GM13976 (cell line): ENCODE measurements at places on chromosomes 11 and 22.

GRCh38 chr11:69518081-69518950 lies 36.9 kb downstream of the LINC01488 start:
- DNase-seq, result no peak

GRCh38 chr22:18031695-18032454 lies 7.5 kb upstream of the MICAL3 start:
- DNase-seq, result no peak

DNA sequence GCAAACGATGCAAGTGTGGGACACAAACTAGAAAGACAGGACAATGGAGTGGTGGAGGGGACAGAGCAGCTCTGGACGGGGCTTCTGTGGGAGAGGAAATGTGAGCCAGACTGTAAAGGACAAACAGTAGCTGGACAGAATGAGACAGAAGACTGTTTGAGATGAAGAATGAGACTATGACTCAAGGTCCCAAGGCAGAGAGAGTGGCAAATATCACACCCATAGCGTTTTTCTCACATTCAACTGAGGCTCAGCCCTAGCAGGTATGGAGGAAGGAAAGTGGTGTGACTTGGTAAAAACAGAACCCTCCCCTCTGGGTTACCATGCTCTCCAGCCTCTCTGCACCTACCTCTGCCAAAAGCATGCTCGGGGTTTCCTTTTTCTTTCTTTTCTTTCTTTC lies 96.5 kb downstream of the RPL27A start:
- no peak for DNase-seq

DNA sequence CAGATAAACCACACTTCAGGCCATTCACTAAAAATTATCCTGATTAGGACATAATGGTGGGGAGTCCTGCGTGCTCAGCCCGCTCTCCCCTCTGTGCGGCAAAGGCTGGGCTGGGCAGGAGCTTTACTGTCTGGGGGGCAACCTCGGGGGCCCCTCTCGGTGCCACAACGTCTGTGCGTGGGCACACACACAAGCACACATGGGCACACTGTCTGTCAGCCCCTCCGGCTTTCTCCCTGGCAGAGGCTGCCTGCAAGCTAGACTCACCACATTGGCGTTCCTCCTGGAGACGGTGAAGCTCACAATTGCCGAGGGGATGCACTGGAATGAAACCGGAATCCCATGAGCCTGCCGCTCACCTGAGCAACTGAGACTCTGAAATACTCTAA lies 5.2 kb downstream of the MLC1 start:
- DNase-seq, result peak; percentile 20

- DNase-seq, result peak; percentile 19
These were observed 30.7 kb downstream of the SLC22A25 start for GRCh38 chr11:63212742-63213141.

GRCh38 chr22:42881982-42882656 lies 25.0 kb upstream of the ARFGAP3 start:
- no peak for DNase-seq

DNA sequence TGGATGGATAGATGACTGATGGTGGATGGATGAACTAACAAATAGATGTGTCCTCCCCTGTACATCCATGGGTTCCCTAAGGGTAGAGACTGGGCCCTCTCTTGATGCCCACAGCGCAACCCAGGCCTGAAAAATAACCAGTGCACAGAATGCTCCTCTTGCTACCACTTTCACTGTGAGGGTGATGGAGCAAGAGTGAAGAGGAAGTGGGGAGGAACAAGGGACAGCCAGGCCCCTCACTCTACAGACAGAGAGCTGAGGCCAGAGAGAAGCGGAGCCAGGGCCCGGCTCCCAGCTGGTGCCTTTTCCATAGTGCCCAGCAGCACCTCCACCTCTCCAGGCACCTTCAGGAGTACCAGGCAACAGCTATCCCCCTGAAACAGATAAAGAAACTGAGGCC lies 67.7 kb downstream of the THAP12 start:
- no peak for DNase-seq

DNA sequence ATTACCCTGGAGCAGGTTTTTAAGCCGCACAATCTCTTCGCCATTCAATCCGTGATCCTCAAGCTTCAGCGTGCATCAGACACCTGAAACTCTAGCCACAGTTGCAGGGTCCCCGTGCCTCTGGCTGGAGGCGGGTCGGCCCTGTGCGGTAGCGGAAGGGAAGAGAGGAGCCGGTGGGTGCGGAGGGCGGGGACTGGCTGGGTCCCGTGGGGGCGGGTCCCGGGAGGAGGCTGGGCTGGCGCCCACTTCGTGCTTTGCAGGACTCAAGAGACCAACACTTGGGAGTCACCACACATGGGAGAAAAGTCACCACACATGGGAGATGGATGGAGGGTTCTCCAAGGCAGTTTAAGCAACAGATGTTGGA lies 772 bp downstream of the C22orf15 start:
- peak; percentile 64 for DNase-seq

DNA sequence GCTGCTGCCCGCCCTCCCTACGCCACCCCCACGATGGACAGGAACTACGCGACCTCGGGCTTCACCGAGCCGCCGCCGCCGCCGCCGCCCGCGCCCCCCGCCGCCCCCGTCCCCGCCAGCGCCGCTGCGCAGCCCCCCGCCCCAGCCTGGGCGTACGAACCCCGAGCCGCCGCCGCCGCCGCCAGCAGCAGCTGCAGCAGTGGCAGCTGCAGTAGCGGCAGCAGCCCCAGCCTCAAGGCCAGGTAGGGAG lies 407 bp downstream of the QSER1 start:
- no peak for DNase-seq

DNA sequence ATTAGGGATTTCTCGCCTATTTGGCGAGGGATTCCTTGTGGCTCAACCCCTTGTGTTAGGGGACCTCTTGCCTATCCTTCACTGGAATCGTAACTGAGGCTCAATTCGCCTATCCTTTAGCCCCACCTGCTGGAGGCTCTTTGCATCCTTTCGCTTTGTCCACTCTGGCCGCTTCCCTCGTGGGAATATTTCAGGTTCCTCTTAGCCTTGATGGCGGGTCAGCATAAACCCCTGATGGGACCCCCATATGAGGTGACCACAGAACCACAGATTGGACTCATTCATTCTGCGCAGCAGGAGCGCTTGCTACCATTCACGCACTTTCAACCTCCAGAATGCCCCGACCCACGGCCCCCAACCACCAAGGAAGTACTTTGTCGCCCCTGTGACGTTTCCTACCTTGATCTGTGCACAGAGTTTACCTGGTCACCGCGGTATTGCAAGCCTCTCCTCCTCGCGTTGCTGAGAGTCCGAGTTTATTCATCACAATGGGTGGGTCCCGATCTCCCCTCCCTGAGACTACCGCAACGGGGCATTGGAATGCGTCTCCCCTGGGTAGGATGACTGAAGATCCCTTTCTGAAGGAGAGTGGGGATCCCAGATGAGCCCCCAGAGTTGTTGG lies at the start of gene OR52N2:
TSS of gene OR52N2 (plus strand) at position 425 of the 622 bp plus-strand sequence. CDS start 11,412 bp downstream, outside the sequence.
- peak; percentile 26 for DNase-seq

DNA sequence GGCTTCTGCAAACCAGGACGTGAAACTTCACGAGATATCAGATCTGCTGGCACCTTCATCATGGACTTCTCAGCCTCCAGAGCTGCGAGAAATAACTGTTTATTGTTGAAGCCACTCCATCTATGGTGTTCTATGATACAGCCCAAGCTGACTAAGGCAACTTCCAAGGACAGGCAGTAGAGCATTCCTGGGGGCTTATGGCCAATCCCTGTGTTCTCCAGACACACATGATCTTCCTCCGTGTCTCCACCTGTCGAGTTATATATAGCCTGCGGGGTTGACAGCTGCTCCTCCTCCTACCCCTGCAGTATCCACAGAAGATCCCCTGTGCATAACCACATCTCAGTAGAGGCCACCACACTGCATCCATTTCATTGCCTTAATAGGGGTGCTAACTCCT lies 11.0 kb downstream of the TP53AIP1 start:
- DNase-seq, result no peak

DNA sequence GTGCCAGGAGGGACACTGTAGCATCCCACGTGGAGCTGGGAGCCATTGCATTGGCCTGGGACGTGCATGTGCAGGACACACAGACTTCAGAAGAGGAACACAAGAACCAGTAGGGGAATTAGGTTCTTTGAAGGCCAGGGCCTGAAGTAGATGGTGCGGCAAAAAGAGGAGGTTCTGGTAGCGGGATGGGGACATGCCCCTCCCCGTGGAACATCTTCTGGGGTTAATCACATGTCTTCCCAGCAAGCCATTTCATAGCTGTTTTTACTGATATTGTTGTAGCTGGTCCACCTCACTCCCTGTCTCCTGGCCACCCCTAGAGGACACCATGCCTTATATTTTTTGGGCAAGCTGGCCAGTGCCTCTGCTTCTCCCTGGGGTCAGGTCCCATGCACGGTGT lies 74.3 kb downstream of the SCN3B start:
- no peak for DNase-seq

GRCh38 chr11:20031155-20032001 lies 128.9 kb downstream of the DBX1 start:
- no peak for DNase-seq

GRCh38 chr11:34637303-34637702 lies 16.4 kb downstream of the EHF start:
- DNase-seq, result no peak

DNA sequence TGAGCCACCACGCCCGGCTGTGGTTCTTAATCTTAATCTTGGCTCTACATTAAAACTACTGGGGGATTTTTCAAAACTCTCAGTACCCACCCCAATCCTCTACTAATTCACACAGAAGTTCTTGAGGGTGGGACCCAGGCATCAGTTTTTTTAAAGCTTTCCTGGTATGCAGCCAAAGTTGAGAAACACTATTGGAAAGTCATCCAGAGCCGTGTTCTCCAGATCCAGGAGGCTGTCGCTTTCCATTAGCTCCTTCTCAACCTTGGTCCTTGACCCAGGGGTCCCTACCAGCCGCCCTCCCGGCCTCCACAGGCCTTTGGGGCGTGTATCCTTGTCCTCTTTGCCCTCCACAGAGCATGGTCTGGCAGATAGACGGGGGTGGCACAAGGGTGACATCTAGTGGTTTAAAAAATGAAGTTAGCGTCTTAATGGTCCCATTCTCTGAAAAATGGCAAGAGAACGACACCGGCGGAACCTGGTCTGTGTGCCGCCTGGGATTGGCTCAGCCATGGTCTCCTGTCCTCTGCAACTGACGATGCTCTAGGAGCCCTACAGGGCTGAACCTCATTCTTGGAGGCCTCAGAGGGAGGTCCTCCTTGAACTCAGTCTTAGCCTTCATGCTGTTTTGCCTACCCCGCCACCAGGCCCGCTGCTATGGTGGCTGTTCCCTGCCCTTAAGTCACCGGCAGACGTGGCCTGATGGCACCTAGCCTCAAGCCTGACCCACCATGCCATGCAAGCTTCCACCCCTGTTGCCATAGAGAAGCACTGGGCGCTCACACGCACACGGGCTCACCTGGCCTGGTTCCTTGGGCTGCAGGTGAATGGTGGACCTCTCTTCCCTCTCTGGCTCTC lies 152.0 kb upstream of the SYN3 start:
- peak; percentile 85 for DNase-seq

GRCh38 chr11:111310723-111311122 lies 12.4 kb downstream of the POU2AF3 start:
- no peak for DNase-seq

GRCh38 chr11:59705294-59705693 lies 8.4 kb downstream of the OR10V1 start:
- no peak for DNase-seq

DNA sequence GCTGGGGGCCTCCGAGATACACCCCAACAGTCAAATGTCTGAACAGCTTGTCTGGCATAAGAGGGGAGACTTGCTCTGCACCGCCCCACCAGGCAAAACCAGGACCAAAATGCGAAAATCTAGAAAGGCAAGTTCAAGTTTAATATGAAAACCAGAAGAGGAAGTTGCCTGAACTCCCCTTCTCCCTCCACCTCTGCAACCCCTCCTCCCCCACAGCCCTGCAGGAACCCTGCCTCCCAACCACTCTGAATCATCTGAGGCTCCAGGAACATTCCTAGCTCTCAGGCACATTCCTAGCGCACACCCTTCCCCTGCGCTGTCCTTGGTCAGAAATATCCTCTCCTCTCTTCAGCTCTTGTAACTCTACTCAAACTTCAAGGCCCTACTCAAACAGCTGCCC lies 36.7 kb downstream of the ISX start:
- DNase-seq, result peak; percentile 40

DNA sequence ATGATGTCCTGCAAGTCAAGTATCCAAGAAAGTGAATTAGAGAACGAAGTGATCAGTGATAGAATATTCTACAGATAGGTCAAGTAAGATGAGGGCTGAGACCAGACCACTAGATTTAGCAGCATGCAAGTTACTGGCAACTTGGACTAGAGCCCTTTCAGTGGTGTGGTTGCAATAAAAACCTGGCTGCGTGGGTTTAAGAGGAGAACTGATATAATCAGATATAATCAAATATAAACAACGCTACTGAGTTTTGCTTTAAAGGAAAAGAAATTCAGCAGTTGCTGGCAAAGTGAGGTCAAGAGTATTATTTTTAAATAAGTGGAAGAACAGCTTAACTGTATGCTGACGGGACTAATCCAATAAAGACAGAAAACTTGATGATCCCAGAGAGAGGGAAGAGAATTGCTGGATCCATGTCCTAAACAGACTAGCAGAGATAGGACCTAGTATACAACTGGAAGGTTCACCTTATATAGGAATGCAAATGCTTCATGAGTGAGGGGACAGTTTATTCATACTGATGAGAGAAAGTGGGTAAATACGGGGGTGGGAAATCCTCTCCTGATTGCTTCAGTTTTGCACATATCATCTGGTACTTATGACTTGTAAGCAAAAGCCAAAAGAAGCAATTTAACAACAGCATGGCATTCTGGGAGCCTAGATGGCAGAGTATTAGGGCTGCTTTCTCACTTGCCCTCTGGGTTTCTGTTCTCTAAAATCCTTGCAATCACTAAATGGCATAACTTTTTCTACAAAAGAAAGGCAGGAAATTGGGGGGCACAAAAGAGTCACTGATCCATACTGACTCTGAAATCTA lies 146.2 kb downstream of the RBFOX2 start:
- no peak for DNase-seq

GRCh38 chr11:46983598-46983997 lies 47.0 kb downstream of the CSTPP1 start:
- no peak for DNase-seq

- DNase-seq, result peak; percentile 57
These were observed at the start of gene C11orf97 for GRCh38 chr11:94511932-94512781. TSS of gene C11orf97 (plus strand) at chr11:94512461. CDS start at chr11:94512529, 68 bp downstream.

GRCh38 chr11:86678296-86678695 lies 5.9 kb upstream of the ME3 start:
- DNase-seq, result no peak

DNA sequence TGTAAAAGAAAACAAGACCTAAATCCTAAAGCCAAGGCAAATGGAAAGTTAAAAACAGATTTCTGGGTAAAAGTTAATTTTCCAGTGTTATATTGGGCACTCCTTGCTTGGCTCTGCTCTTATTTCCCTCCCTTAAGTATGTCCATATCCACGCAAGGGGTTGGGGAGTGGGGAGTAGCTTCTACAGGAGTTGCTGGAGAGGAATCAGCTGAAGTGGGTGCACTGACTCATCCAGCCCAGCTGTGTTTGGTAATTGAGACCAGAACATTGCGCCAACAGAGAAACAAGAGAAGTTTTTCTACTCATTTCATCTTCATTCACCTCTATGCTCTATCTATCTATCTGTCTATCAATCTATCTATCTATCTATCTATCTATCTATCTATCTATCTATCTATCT lies 298.4 kb upstream of the PDGFD start:
- no peak for DNase-seq
